ENCODE measurements at places on chromosomes 12 and 14.

DNA sequence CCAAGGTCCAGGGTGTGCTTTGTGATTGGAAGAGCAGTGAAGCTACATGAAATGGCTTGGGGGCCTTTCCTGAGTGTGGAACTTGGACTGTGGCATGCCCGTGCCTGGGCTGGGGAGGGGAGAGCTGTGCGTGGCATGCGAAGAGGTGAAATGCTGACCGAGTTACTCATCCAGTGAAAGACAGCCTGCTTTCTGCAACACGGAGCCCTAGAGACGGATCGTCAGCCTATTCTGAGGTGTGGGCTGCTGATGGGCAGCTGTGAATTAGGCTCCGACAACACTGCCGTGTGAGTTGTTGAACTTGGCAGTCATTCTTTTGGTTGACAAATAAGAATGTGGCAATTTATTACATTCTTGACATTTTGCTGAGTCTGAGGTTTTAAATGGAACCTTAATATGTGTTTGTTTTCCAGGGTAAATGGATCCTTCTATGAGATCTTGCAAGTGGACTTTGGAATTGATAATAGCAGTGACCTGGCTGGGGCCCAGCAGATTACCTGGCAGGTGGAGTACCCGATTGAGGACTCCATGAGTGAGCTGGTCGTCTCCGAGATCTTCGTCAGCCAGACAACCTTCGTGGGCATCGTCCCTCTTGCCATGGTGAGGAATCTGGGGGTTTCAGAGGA is 453.9 kb downstream of the AACS start:
- DNase-seq, result no peak

DNA sequence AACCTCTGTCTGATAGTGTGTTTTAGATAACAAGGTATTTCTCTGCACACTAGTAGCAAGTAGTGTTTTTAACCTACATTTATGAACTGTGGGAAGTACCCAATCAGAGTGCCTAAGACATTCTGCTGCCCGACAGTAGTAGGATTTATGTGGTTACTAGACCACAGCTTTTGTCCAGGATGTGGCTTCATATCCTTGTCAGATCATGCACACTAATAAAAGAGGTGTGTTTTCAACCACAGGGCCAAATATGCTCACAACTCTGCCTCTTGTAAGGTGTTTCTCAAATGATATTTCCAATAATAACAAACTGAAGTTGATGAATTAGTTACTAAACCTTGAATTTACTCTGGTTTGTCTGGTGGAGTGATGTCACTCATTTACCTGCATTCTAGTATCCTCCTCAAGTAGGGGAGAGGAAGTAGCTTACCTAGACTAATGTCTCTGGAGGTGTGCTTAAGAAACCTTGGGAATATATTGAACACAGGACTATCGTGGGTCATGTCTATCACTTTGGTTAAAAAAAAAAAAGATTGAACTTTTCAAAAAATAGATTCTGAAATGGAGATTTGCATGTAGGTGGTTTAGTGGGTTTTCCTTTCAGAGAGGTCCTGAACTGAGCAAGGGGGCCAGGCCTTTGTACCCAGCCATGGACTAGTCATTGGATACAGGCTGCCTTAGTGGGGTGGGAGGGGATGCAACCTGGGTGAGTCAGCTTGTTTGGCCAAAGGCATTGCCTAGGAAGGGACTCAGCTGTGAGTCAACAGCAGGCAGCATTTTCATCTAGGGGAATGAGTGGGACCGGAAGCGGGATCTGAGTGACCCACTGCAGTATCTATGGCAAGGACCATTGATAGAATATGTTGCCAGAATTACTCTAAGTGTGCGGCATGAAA is 14.1 kb downstream of the FBXW8 start:
- peak; percentile 41 for DNase-seq

GRCh38 chr12:130186651-130187268 is 24.5 kb downstream of the FZD10 start:
- DNase-seq, result peak; percentile 54

GRCh38 chr12:113766879-113767878 is 198.9 kb downstream of the RBM19 start:
- no peak for DNase-seq

- peak; percentile 35 for DNase-seq
Observed at GRCh38 chr12:126891789-126892188, 1375.2 kb upstream of the TMEM132C start.

GRCh38 chr12:132084621-132085290 is 59.4 kb downstream of the DDX51 start:
- DNase-seq, result peak; percentile 93

- DNase-seq, result no peak
Observed at GRCh38 chr12:123858176-123858575, 96.1 kb downstream of the DNAH10 start.

- DNase-seq, result peak; percentile 84
Observed at GRCh38 chr14:60509438-60510253, 700 bp downstream of the SIX6 start.
